ENCODE measurements at places on chromosomes 3 and 15.

GRCh38 chr3:16241225-16241624, 23.5 kb downstream of the DPH3 start:
- DNase-seq, result no peak

DNA sequence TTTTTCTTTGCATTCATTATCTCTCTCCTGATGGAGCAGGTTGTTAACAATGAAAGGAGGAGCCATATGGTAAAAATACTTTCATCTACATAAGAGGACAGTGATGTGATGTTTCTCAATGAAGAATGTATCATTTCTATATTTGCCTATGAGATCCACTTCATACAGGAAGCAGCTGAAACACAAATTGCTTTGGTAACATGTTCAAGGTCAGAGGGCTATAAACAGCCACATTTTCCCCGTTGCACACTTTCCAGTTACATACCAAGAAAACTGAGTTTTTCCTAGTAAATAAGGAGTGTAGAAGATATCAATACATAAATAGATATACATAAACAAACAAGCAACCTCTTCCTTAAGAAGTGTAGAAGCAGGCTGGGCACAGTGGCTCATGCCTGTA, 32.6 kb upstream of the GYG1 start:
- no peak for DNase-seq

GRCh38 chr3:53803124-53803815, 42.9 kb downstream of the CHDH start:
- DNase-seq, result no peak

GRCh38 chr3:120113128-120114116, 19.2 kb upstream of the GSK3B start:
- no peak for DNase-seq

GRCh38 chr15:47398594-47398993, 318.7 kb upstream of the SEMA6D start:
- no peak for DNase-seq

GRCh38 chr15:91055548-91056331, 33.3 kb upstream of the VPS33B start:
- no peak for DNase-seq
